GM04503 (cell line): ENCODE measurements at places on chromosomes 7 and 10.
A peak's percentile ranks its signal among the peaks of the same experiment; 100 is the strongest.

GRCh38 chr7:88212918-88213317 is 6.9 kb downstream of the SRI start:
- no peak for DNase-seq

DNA sequence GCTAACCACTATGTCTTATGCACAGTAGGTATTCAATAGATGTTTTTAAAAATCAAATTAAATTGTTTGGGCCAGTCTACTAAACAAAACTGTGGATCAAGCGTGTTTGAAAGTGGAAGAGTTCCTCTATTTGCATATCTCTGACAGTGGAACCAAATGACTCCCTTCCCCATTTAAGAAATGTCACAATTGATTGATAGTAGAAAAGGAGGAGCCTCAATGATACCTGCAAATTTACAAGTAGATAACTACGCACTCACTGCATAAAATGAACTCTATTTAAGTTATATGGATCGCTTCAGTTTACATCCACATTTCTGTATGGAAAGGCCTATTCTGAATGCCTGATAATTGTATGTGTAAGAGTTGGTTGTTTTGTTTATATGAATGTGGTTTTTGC is 163.3 kb upstream of the MTPN start:
- no peak for DNase-seq

DNA sequence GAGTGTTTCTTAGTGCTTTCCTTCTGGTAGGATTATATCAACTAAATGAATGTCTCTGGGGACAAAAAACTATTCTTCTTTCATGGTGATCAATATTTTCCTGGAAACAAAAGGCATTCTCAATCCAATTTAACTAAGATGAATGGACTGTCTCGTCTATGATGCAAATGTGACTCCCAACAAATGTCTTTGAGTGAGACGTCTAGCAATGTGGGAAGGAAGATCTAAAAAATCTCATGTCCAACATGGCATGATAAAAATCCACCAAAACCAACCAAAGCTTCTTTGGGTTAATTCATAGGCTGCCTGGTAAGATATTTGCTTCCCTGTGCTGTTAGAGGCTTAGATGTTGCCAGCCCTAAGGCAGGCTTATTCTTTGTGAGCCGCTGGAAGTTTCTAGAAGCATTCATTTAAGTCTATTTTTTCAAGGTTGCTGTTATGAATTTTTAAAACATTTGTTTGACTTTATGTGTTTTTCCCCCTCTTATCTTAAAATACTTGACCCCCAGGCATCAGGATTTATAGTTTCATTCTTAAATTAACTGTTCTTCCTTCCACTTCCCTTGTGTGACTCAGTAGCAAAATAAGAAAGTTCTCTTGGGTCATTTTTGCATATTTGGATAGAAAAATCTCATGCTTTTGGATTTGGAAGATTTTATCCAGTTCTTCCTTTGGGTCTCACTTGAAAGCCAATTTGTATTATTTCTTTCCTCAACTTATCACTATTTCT is 156.3 kb downstream of the NRP1 start:
- no peak for DNase-seq

- no peak for DNase-seq
These were observed 38.2 kb downstream of the GBX1 start for GRCh38 chr7:151129117-151129959.

GRCh38 chr7:121301446-121302213 is 27.2 kb upstream of the WNT16 start:
- DNase-seq, result no peak

DNA sequence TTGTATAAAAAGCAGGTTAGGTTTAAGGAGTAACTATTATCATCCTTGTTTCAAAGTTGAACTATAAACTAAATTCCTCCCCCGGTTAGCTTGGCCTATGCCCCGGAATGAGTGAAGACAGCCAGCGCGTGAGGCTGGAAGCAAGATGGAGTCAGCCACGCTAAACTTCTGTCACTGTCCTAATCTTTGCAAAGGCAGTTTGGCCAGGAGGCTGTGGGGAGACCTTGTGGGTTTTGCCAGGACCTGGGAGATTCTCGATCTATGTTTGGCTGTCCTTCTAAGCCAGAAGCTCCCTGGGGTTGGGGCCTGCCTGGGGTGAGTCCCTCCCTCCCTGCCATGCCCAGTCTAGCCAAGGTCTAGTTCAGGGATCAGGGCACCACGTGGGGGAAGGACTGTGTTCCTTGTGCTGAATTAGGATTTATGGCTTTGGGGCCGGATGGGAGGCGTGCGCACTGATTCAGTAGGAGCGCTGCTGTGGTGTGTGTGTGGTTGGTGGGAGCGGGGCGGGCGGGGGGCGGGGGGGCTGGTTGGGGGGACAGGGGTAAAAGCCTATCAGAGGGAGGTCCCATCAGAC is 871 bp upstream of the GTF2IRD1 start:
- DNase-seq, result no peak

DNA sequence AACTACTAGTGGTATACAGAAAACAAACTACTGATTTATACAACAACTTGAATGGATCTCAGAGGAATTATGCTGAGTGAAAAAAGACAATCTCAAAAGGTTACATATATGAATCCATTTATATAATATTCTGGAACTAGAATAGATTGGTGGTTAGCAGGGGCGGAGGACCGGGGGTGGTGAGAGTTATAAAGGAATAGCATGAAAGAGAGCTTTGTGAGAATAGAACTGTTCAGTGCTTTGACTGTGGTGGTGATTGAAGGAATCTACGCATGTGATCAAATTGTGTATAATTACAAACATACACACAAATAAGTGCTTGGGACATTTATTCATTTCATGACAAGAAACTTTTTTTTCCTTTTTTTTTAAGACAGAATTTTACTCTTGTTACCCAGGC is 19.6 kb downstream of the RAB19 start:
- no peak for DNase-seq

- DNase-seq, result no peak
These were observed 73.9 kb downstream of the HHEX start for GRCh38 chr10:92763634-92764155.

DNA sequence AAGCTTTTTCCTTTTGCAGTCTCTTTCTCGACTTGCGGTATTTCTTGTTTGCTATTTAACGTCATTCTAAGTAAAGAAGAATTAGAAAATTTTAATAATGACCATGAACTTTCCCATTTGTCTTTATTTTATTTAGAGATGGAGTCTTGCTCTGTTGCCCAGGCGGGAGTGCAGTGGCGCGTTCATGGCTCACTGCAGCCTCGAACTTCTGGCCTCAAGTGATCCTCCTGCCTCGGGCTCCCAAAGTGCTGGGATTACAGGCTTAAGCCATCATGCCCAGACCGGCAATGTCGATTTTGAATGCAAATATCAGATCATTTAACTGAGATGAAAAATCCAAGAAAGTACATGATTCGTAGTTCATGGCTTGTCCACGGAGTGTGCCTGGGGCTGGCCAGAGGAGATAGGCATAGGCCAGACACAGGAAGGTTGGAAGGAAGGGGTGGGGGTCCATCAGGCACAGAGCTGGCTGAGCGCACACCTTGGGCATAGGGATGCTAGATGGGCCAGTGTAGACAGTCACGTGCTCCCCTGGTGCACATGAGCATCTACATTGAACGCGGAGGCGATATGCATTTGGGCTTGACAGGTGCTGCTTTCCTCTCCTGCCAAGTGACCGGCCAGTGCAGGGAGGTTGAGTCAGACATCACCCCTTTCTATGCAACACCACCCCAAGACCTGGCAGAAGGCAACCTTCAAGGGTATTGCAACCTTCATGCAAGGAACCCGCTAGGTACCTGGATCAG is 38.9 kb upstream of the DAGLB start:
- no peak for DNase-seq

GRCh38 chr10:61448841-61449600 is 4.2 kb downstream of the TMEM26 start:
- no peak for DNase-seq

- DNase-seq, result no peak
These were observed 110.9 kb downstream of the MAPK8 start for GRCh38 chr10:48417374-48417773.

- no peak for DNase-seq
These were observed 56.3 kb upstream of the NCAPG2 start for GRCh38 chr7:158760936-158761335.

DNA sequence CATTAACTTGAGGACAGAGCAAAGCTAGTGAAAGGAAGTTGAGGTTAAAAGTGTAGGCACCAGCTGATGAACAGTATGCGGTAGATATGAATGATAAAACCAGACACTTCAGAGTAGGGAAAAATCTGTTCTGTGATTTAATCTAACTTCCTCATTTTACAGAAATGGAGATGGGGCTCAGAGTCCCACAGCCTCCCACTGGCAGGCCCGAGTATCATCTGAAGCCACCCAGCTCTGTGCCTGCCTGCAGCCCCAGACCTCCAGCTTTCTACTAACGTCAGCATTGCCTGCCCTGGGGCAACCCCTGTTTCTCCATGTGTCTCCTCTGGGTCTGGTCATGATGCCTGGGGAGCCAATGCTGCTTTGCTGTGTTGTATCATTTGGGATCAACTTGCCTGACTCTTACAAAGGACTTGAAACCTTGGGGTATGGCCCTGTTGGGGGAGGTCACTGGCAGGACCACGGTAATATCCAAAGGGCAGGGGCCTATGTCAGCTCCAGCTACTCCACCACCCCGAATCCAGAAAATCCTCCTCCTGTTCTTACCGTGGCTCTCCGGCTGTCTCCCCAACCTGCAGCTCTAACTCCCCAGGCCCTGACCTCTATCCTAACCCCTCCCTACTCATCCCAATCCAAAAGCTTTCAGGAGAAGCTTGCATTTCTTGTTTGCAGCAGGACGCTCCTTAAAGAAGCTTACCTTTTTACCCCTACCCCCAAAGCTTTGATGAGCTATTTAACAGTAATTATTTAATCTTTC is 56.2 kb upstream of the NPY start:
- DNase-seq, result no peak

- DNase-seq, result no peak
These were observed 48.2 kb upstream of the SHH start for GRCh38 chr7:155860461-155860839.

- no peak for DNase-seq
These were observed 112.8 kb downstream of the JMJD1C start for GRCh38 chr10:63352976-63353375.

- no peak for DNase-seq
These were observed 254.9 kb downstream of the SORCS3 start for GRCh38 chr10:104895981-104896380.

DNA sequence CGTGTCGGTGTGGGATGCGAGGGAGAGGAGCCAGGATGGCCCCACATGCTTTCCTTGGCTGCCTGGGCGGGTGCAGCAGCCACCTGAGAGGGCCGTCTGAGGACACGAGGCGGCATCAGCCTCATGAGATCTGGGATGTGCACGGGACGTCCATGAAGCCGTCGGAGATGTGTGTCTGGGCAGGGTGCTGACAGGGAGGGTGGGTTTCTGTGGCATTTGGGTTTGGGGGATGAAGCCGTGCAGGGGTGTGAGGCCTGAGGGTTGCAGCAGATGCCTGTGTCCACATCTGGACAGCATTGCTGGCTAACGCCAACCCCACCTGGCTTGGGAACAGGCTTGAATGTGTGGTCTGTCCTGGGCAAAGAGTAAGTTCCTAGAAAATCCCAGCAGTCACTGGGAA is 179.5 kb downstream of the DNAJB6 start:
- DNase-seq, result no peak

- DNase-seq, result no peak
These were observed 206.3 kb downstream of the TPK1 start for GRCh38 chr7:144629598-144629997.

DNA sequence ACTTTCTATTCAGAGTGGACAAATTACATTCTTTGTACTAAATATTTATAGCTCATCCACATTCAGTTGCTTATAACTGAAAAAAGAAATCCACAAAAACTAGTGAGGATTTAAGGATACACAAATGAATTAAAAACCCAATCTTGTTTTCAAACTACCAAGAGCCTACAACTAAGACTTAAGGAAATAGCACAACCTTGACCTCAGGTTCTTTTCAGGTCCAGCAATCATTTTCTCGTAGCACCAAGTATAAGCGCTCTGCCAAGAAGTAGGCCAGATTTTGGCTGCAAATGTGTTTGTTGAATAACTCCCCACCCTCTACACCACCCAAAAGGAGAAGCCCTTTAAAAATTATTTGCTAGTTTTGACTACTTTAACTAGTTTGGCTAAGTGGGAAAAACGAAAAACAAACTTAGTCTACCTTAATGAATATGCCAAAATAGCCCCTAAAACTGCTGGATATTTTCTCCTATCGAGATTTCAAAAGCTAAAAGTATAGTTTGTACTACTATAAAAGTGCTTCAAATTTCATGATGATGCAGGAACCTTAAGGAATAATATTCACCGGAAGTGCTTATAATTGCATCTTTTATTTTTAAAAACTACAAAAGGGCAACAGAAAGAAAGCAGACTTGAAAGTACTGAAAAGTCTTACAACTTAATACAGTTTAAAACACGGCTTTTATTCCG is 2.7 kb upstream of the KMT2E start:
- DNase-seq, result no peak

GRCh38 chr7:51244885-51245284 is 71.7 kb downstream of the COBL start:
- DNase-seq, result no peak

GRCh38 chr10:36675458-36675880 is 449.9 kb upstream of the ANKRD30A start:
- peak; percentile 64 for DNase-seq

GRCh38 chr7:22728401-22729029 is 1.5 kb downstream of the IL6 start:
- no peak for DNase-seq
